Peyer's patch (tissue), 4 donors: ENCODE measurements at places on chromosomes 1 and 21. TPM values are rescaled to one million over a fixed set of nuclear protein-coding genes. Genes with fewer than 3 reads are reported as not detected.

The ENAH gene
- 51.2 TPM for total RNA-seq

The SHISA4 gene
- total RNA-seq: 4.6 TPM

DNA sequence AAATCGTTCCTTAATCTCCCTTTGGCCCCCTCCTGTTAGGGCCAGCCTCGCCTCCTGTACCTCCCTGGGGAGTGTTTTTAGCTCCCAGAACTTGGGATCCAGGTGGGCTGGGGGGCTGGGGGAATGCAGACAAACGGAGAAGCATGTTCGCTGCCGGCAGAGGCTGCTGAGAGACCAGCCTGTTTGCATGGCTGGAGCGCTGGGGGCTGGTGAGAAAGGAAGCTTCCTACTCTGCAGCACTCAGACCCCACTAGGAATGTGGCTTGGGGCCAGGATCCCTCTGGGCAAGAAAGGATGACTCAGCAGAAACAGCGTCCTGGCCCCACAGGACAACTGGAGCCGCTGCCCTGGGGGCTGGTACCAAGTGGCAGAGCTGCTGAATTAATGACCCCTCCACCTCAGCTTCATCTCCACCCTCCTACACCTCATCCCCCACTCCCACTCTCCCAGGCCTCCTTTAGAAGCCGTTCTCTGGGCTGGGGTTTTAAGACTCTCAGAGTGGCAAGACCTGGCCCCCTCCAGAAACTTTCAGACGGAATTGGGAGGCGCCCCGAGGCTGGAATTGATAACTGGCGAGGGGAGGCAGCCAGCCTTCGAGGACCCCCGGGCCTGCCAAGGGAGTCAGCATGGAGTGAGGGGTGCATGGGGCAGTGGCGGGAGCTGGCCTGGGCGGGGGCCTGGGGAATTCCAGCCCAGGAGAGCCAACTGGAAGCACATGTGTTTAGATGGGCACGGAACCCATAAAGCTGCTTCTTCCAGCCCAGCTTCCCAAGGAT lies 28.5 kb upstream of the EPS8L3 start:
- peak; percentile 72 for DNase-seq

DNA sequence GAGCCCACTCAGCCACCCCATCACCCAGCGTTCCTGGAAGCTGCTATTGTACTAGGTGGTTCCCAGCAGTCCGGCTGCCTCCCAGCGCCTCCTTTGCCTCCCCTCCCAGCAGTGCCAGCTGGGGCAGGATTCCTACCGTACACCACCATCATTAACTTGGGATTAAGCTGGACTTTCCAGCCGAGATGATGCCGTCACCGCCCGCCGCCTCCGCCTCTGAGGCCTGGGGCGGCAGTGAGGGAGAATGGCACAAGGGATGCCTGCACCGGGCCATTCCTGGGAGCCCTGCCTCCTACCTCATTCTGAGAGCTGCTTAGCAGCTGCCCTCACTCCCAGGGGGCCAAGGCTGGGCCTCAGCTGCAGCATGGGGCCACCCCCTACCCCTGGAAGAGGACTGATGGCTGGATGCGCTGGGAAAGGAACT lies 13.2 kb downstream of the CNTN2 start:
- peak; percentile 41 for DNase-seq

DNA sequence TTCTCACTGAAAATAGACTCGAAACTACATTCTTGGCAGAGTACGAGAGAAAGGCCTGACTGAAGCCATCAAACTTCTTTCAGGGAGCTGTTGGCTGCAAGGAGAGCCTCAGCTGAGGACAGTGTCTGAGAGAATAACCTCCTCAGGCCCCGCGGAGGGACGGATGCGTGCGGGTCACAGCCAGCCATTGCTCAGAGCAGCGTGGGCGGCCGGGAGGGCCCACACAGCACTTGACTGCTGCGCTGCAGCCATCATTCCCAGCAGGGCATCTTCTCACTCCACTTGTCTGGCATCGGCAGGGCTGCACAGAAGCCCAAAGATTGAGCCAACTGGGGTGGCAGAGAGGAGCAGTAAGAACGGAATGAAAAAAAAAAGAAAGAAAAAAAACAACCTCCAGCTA lies 113.5 kb downstream of the XCL2 start:
- DNase-seq: no peak

DNA sequence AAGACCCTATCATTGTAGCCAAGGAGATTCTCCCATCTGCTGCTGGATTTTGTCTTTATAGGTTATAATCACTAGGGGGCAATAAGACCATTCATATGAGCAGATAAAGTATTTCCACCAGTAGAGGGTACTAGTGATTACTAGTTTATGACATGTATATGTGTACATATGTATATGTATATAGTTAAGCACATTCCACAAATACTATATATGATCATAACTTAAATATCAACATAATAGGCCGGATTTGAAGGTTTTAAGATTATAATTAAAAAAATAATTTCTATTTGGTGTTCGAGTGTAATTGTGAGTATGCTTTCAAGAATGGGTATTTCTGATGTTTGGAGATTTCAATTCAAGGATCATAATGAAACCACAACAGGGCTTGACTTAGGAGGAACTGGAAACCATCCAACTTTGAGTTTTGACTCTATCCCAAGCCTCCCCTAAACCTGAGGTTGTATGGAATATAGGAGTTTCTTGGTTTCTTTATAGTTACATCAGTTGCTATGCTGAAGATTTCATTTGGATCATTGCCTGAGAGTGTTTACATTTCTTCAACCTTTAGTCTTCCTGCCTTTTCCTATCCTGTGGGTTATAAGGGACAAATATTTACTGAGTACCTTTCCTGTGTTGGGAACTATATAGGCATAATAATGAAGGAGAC lies 16.9 kb downstream of the TCEANC2 start:
- DNase-seq: no peak

GRCh38 chr1:110477967-110478640 lies 27.2 kb downstream of the PROK1 start:
- no peak for DNase-seq
